Substantia nigra (tissue), 51 donors: ENCODE measurements at places on chromosomes 16 and 17.
A peak's percentile ranks its signal among the peaks of the same experiment; 100 is the strongest.

DNA sequence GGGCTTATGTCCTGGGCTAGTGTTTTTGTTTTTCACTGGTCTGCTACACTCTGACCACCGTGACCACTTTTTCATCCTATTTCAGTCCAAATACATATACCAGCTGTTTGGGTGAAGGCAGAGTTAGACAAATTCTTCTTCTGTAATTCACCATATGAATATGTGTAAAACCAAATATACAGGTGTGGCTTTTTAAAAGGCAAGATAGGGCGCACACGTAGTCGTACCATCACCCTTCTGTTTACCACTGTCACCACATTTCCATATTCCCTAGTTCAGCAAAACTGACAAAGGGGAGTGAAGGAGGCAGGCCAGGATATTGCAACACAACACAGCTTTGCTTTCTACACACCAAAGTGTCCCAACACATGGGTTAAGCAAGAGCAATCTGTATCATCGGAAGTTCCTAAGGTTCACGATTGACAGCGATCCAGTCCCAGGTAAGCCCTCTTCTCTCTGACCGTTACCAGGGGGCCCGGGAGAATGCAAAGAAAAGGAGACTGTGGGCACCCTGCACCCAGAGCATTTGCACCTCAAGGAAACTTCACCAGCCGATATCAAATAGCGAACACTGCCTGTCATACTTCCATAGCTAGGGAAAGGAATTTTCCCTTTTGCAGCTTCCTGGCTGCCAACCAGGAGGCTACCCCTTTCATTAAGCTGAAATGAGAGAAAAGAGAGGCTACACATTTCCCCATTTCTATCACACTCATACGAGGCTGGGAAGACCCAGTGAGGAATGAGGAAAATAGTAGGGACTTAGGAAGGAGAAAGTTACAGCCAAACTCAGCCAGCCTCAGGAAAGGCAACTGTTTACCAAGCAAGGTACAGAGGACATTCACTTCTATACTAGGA is 23.1 kb downstream of the CREBBP start:
- no peak for DNase-seq

DNA sequence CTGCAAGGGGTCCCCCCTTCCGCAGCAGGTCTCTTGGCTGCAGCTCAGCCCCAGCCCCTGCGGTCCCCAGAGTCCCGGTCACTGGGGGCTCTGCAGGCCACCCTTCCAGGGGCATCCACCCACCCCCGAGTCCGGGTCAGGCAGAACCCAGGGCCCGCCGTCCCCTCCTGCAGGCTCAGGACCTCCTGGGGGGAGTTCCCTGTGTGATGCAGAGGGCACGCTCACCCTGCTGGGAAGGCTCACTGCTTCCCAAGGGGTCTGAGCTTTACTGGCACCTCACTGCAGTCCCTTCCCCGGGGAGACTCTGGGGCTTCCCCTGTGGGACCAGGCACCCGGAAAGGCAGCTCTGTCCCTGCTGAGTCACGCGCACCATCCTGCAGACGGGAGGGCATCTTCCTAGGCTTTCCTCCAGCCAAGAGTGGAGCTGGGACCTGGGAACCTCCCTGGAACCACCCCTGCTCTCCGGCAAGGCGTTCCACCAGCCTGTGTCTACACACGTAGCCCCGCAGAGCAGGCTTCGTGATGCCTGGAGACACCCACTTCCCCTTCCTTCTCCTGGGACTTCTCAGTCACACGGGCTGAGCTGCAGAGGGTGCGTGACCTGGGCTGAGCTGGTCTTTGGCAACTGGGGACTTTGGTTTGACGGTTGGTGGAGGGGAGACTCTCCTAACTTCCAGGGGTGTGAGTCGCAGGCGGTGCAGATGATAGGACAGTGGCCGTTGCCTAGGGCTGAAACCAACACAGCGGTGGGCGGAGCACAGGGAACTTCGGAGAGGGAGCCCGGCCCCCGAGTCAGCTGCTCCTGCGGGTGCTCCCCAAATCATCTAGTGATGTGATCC is 23.4 kb downstream of the SLC25A10 start:
- no peak for DNase-seq

- DNase-seq, result no peak
These were observed 26.5 kb downstream of the ASIC2 start for GRCh38 chr17:33266611-33267010.

GRCh38 chr17:1829592-1830257 is at the start of the genes RPA1 and SMYD4:
RPA1 (plus strand) TSS chr17:1830005; CDS start chr17:1830094, 89 bp downstream.
SMYD4 (minus strand) TSS chr17:1829902; CDS start chr17:1827994, 1,908 bp downstream.
- peak; percentile 89 for DNase-seq

DNA sequence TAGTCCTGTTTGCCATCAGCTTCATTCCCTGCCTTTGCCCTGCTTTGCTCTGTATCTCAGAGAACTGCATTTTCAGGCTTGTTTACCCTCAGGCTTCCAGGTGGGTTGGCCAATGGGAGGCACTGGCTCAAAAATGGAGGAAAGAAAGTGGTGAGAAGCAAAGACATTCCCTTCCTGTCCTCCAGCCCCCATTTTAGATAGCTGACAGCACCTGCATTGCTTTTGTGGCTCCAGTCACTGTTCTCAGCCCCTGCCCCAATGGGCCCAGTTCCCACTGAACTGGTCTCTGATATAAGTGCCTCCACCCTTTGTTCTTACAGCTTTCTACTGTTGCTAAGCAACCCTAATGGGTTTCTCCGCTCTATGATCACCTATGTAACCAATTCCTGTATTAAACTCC is 19.4 kb upstream of the SDK2 start:
- DNase-seq, result no peak

DNA sequence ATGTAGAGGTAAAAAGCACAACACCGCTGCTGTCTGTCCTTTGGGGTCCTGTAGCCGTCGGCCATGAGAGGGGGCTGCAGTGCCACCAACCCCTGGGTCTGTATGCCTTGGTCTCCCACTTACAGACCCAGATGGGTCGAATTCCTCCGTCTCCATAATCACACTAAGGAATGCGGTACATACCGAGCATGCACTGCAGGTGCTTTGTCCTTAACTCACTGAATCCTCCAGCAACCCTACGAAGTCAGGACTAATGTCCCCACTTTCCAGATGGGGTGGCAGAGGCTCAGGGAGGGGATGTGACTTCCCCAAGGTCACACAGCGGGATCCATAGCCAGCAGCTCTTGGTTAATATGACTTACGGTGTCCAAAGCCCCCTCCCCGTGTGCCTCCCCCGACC is 219.9 kb upstream of the CIBAR2 start:
- DNase-seq, result no peak

- DNase-seq, result no peak
These were observed 18.1 kb downstream of the MAP3K14 start for GRCh38 chr17:45298546-45299285.

DNA sequence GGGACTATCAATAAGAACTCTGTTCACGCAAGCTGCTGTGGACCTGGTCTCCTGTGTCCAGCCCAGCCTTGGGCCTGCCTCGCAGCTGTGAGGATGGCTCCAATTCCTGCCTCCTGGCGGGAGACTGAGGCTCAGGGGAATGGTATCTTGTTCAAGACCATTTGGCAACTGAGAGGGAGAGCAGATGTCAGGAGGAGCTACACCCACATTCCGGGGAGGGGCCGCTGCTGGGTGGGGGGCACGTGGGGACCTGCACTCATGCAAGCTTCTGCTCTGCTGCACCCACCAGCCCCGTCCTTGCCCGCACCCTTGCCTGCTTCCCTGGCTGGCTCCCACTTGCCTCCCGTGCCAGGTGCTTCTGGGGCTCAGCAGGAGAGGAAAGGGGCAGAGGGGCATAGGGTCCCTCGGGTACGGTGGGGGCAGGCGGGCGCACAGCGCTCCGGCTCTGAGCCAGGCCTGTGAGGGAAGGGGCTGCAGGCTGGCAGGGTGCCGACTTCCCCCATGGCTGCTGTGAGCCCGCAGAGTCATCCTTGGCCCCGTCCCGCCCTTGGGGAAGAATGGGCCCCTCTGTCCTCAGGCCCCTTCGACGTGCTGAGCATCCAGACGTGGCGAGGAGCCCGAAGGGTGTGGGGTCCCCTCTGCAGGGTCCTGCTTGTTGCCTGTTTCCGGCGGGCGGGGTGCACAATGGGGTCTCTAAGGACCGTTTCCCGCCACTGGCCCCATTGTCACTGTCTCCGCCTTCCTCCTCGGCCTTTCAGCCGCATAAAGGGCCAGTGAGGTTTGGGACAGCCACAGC is 2.7 kb downstream of the METRN start:
- DNase-seq, result peak; percentile 32

GRCh38 chr17:80227156-80227555 is 6.9 kb downstream of the SLC26A11 start:
- no peak for DNase-seq

DNA sequence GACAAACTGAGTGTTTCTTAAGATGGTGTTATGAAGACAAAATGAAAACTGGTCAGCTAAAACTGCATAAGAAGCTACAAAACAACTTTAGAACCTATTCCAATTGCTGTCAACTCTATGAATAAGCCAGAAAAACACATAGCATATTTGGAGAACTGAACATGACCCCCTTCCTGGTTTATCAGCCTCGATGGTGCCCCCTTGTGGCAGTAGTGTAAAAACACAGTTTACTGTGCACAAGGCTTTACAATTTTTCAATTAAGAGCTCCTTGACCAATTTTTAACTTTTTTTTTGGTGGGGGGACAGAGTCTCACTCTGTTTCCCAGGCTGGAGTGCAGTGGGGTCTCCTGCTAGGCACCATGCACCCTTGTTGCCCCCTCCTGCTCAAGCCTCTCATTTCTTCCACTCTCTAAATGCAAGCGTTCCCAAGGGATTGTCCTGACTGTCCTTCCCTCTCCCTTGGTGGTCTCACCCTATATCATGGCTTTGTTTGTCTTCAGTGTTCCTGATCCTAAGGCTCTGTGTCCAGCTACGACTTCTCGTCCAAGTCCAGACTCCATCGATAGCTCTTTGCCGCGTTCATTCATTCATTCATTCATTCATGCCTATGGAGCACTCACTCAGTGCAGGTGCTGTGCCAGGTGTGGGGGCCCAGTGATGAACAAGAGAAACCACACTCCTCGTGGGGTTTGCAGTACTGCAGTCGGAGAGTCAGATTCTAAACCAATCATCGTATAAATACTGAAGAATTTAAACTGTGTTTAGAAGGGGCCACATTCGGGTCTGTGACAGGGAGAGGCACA is 7.5 kb downstream of the EIF1 start:
- no peak for DNase-seq

GRCh38 chr16:1972490-1972877 is 631 bp downstream of the TBL3 start:
- DNase-seq, result no peak

- no peak for DNase-seq
These were observed 146.4 kb downstream of the MSI2 start for GRCh38 chr17:57402681-57403180.

GRCh38 chr17:4004517-4005295 is 40.5 kb upstream of the ATP2A3 start:
- DNase-seq, result no peak

DNA sequence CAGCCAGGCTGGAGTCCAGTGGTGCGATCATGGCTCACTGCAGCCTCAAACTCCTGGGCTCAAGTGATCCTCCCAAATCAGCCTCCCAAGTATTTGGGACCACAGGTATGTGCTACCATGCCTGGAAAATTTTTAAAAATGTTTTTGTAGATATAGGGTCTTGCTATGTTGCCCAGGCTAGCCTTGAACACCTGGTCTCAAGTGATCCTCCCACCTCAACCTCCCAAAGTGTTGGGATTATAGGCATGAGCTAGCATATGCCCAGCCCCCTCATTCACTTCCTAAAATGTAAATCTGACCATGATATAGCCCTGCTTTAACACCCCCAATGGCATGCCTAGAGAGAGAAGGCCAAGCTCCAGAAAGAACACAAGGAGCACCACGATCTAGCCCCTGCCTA is 98.6 kb downstream of the NDE1 start:
- DNase-seq, result no peak

DNA sequence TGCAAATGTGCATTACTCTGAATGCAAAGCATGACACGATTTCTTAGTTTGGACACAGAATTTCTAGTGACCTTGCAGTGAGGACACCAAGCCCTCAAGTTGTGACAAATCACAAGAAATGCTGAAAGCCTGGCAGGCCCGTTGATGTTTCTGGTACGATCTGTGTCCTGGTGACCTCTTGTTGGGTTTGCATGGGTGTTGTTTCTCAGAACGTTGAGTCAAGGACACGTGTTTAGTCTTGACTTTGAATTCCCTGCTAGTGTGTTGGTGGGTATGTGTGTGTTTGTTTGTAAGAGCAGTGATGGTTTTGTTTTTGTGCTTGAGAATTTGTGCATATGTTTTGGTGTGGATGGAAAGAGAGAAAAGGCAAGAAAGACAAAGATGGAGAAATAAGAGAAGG is 37.8 kb upstream of the MAF start:
- DNase-seq, result no peak

DNA sequence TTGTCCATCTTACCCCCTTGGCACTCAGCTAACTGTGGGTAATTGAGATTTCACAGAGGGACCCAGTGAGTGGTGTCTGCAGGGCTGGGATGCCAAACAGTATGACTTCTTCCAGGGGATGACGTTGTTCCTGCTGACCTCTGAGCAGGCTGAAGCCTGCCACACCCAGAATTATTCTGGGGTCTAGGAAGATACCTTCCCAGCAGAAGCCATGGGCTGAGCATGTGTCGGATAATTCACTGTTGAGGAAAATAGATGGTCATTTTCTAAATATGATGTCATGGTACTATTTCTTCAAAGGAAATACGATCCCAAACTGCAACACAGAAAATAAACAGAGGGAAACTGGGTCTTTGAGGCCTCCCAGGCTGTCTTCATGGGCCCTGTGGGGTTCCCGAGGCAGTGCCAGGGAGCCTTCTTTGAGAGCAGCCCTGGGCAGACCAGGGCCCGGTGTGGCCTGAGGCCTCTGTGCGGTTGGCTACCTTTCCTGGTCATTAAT is 17.4 kb downstream of the WNT9B start:
- DNase-seq, result no peak

DNA sequence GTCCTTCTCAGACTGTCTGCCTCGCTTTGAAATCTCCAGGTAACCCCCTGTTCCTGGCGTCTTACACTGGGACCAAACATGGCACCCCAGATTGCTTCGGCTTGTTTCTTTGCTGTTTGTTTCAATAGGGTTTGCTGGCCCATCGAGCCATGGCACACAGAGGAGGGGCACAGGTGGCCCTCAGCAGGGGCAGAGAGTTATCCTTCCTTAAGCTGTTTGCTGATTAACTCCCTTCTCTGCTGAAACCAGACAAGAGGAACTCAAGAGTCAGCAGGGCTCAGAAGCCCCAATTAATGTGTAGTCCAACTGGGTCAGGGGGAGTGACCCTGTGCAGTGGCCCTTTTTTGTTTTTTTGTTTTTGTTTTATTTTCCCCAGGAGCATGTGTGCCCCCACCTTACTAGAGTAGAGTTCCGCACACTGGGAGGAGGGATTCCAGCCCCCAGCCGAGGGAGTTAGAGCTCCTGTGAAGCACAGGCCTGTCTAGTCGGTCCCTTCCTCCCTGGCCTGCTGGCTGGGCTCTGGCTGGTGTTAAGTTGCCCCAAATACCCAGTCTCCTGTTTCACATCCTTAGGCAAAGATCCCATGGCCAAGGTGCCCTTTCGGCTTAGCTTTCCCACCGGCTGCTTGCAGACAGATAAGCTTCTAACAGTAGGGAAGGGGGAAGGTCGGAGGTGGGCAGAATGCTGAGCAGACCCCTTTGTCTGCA is 39.3 kb downstream of the YPEL2 start:
- DNase-seq, result no peak
